Effector CD8-positive, alpha-beta T cell (primary cell): ENCODE measurements at places on chromosomes 3 and 15.

DNA sequence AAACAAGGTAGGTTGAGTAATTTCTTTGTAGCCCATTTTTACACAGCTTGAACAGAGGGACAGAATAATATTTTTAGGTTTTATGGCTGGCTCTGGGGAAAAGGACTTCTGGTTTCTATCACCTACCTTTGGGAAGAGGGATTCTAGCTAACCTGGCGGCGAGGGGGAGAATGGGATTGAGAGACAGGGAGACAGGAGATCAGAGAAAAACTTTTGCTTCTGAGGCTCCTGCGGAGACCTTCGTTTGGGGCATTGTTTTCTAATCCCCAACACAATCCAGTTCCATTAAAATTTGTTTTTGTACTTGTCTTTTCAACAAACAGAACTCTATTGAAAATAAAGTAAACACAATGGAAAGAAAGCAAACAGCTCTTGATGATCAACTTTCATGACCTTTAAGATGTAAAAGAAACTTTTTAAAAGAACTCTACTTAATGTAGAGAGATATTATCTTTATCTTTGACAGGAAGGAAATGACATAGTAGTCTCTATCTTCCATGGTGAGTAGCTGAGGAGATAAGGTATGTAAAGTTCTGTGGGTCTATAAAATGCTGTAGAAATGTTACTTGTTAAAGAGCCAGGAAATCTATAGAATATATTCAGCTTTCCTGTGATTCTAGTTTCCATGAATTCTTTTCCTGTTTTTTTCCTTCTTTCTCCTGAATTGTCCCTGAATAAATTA is 37.0 kb upstream of the P2RY1 start:
- DNase-seq, result no peak

DNA sequence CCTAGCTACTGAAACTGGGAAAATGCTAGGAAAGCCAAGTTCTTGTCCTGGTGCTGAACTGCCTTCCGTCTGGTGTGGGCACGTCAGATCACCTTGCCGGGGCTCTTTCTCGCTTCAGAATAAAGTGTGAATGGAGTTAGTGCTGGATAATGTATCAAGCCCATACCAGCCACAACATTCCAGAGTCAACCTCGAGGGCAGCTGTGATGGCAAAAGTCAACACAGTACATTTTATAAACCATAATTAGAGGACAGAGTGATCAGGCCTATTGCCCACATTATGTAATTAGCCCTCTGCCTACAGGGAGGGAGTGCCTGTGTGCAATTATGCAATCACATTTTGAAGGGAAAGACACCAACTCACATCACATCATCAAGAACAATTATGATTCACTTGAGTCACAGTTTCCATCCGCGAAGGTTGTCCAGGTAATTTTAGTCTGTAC is 165.2 kb downstream of the RORA start:
- no peak for DNase-seq

- DNase-seq, result no peak
These were observed 647.6 kb upstream of the DPPA4 start for GRCh38 chr3:109984976-109985375.

DNA sequence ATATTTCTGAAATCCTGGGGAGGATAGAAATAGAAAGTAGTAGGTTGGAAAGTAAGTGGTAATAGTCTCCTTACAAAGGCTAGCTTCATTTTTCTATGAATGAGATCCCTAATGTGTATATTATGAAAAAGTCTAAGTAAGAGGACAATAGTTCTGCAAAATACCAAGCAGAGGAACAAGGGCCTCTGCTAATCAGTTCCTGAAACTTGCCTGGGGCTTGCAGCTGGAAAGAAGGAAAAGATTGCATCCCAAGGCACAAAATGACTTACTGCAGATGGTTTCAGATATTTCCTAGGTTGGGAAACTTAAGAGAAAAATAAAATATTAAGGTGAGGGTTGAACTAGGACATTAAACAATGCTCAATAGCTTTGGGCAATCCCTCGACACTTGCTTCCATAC is 293.6 kb downstream of the GAP43 start:
- no peak for DNase-seq

DNA sequence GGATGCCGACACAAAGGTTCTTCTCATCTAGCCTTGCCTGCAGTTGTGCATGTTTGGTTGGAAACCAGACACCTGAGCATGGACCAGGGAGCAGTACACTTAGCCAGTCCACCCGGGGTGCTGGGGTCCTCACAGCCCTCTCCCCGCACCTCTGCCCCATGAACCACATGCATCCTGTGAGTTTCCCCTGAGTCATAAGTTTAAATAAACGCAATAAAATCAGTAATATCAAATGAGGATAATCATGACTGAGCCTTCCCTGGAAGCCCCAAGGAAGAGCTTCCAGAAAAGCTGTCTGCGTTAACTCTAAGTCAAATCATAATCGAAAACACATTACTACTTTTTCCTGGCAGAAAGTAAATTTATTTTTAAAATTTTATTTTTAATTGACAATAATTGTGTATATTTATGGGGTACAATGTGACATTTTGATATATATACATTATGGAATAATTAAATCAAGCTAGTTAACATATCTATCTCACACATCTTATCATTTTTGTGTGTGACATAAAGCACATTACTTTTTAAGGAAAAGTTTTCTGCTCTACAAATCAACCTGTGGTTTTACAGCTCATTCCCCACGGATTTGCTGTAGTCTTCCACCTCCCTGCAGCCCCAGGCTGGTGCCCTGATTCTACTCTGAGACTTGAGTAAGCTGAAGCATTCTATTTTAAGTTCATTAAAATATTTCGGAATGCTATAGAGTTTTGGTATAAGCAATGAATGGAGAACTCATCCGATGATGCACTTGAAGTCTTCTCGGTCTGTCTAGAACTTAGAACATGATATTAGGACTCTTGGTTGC is 166.0 kb upstream of the EIF1B start:
- no peak for DNase-seq

DNA sequence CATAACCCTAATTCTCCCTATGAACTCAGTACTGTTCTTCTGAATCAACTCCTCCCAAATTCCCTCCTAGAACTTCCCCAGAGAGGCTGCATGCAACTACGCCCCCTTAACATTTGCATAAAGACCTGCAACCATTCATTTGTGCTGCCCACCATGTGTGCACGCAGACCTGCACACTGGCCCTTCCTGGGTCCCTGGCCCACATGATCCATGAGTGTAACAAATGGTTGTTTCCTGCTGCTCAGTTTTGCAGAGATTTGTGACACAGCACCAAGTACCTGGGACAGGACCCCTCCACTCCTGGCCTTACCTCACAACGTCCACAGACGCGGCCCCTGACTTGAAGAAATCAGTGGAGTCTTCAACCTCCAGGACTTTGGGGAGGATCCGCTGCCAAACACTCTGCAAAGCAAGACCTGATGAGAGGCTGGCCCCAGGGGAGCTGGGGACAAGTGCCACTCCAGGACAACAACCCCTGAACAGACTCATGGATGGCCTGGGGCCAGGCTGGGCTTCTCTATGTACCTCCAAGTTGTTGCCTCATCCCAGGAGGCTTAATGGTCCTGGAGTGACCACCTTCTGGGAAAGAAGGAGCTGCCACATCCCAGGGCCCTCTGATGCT is 33.8 kb downstream of the ALDH1L1 start:
- no peak for DNase-seq

DNA sequence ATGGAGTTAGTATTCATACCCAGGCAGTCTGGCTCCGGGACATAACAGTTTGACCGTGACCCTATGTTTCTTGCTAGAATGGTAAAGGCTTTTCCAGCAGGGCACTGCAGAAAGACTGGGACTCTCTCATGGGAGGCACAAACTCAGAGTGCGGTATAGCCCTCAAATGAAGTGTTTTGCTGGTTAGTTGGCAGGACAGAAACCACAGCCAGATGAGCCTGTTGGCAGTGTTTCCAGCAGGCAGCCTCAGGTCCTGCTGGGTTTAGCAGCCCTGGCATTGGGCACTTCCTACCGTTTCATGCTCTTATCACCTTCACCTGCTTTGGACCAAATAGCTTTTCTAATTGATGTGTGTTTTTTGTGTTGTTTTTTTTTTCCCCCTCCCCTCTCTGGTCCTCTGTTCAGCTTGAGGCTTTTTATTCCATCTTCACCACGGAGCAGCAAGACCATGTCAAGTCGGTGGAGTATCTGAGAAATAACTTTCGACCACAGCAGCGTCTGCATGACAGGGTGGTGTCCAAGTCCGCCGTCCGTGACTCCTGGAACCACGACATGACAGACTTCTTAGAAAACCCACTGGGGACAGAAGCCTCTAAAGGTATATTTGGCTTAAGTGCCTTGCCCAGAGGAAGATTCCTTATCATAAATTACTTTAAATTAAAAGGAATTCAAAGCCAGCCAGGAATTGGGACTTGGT is 205.6 kb downstream of the FEZF2 start:
- no peak for DNase-seq

- no peak for DNase-seq
These were observed 315.2 kb downstream of the RORA start for GRCh38 chr15:60913900-60914299.

DNA sequence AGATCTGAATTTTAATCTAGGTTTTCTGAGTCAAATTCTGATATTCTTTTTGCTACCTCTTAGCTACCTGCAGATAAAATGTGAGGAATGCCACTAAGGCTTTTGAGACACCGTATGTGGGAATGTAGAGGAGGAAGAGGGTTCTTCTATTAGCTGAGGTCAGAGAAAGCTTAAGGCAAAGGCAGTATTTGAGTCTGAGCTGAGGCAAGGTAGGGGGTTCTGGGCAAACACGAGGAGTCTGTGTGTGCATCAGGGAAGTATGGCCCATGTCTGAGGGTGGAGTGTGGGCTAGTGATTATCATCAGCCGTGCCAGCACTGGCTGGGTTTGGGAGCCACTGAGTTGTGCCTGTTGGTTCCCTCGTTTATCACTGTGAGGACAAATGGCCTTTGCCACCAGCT is 181.1 kb downstream of the SOX2 start:
- DNase-seq, result no peak

DNA sequence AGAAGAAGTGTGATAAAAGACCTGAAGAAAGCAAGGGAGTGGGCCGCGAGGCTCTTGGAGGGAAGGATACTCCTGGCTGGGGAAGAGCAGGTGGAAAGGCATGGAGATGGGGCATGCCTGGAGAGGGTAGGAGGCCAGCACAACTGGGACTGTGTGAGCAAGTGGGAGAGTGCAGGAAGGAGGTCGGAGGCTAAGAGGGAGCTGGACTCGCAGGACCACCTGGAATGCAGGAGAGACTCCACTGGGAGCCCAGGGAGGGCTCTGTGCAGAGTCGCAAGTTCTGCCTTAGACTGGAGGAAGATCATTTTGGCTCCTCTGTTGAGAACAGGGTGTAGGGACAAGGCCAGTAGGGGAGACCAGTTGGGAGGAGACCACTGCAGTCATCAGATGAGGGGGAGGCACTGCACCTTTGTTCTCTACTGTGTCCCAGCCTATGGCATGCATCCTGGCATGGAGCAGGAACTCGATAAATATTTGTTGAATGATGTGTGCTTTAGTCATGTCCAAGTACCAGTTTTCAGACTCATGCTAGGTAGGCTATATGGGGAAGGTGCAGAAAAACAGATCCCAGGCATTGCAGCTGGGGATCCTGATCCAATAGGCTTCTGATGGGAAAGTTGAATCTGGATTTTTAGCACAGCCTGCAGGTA is 13.7 kb downstream of the FAM107A start:
- DNase-seq, result no peak

DNA sequence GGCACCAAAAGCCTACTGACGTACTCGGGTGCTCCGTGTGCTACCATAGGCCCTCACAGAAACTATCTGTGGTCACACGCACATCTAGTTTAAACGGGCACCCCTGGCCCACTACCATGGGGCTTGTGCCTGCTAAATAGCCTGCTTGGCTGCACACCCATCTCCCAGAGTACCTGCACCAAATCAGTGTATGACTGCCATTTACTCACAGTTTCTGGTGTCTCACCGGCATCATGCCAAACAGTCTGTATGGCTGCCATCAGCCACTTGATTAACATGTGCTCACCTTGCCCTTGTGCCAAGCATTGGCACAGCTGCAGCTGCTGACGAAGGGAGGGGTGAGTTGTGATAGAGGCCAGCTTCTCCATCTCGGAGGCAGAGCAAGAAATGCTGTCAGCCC is 232.7 kb downstream of the IGSF11 start:
- DNase-seq, result no peak

DNA sequence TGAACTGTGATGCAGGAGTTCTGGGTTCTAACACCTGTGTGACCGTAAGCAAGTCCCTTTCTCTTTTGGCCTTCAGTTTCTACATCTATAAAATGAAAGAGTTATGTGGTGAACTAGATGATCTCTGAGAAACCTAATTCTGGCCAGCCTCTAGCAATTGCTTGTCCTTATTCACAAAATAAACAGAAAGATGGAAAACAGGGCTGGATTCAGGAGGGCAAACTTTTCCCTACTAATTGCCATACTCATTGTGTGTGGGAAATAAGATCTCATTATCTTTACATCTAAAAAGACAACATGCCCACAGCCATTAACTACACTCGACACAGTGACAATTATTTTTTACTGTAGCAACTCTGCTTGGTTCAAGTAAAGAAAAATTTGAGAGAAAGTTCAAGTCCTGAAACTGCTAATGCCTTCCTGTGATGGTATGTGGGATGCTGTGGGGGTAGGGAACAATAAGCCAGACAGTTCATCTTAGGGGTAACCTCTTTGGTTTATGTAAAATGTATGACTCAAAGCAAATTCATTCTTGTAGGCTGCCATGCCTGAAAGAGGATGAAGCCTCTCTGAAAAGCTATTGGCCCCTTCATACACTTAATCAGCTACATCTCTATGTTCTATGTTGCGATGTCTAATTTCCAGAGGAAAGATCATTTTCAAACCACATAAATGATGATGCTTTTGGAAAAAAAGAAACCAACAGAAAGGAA is 177.6 kb upstream of the BCL6 start:
- DNase-seq, result no peak

DNA sequence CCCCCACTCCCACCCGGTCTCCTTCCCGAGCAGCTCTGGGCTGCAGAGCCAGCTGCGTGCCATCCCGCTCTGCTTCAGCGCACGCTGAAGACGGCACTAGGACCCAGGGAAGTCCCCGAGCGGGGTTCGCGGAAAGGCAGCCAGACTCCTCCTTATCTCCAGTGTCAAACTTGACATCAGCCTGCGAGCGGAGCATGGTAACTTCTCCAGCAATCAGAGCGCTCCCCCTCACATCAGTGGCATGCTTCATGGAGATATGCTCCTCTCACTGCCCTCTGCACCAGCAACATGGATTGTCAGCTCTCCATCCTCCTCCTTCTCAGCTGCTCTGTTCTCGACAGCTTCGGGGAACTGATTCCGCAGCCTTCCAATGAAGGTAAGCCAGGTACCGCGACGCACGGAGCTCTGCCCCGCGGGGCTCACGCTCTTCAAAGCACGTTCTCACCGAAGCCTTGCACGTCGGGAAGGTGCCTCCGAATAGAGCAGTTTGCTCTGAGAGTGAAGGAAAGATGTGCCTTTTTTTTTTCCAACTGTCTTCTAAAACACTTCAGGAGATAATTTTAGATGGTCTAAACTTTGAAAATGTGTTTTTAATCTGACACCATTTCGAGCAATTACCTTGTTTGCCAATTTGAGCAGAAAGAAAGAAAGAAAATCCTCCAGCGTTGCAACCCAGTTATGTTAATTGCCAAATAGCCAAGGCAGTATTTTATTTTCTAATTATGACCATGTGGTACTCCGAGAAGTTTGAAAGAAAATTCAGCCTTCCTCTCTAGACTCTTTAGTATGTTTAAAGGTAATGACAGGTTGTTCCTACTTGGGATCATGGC is at the start of gene EPHA3:
TSS of gene EPHA3 (plus strand) at position 161 of the 830 bp plus-strand sequence. CDS start at position 289, 128 bp downstream.
- DNase-seq, result no peak
